ENCODE measurements at places on chromosomes 2 and 18.

- no peak for DNase-seq
These were observed 306.6 kb downstream of the SUCLG1 start for GRCh38 chr2:84152462-84152861.

GRCh38 chr2:220440731-220441130 lies 813.3 kb downstream of the SLC4A3 start:
- DNase-seq: no peak

DNA sequence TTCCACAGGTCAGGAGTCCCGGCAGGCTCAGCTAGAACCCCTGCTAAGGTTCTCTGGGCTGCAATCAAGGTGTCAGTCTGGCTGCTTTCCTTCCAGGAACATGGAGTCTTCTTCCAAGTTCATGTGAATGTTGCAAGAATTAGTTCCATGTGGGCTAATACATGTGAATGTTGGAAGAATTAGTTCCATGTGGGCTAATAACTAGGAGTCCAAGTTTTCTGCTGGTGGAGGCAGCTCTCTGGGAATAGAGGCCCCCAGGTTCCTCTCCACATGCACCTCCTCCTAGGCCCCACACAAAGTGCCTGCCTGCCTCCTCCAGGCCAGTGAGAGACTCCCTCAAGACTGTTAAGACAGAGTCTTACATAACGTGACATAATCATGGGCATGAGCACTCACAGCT lies 140.8 kb upstream of the SLC35G4 start:
- DNase-seq: no peak

DNA sequence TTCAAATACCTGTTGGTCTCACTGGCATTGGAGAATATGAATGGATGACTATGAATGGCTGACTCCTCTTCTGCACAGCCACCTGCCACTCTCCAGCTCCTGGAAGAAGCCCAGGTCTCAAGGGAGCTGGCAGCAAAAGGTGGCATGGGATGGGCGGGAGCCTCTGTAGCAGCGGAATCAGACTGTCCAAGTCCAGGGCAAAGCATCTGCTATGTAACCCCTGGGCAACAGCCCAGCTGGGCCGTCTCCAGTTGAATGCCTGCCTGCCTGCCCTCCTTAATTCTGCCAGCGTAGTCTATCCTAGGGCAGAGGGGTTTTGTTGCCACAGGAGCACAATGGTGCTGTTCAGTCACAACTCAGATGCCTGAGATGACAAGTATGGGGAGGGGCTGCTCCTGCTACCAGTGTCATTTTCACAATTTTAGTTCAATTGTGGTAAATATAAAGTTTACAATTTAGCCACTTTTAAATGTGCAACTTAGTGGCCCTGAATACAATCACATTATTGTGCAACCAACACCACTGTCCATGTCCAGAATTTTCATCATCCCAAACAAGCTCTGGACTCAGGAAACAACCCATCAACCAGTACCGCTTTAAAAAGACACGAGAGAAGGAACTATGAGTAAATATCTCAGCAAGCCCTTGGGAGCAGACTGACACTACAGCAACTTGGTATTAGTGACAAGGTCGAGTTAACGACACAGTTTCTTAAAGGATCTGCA lies 115.2 kb downstream of the MYO5B start:
- no peak for DNase-seq

DNA sequence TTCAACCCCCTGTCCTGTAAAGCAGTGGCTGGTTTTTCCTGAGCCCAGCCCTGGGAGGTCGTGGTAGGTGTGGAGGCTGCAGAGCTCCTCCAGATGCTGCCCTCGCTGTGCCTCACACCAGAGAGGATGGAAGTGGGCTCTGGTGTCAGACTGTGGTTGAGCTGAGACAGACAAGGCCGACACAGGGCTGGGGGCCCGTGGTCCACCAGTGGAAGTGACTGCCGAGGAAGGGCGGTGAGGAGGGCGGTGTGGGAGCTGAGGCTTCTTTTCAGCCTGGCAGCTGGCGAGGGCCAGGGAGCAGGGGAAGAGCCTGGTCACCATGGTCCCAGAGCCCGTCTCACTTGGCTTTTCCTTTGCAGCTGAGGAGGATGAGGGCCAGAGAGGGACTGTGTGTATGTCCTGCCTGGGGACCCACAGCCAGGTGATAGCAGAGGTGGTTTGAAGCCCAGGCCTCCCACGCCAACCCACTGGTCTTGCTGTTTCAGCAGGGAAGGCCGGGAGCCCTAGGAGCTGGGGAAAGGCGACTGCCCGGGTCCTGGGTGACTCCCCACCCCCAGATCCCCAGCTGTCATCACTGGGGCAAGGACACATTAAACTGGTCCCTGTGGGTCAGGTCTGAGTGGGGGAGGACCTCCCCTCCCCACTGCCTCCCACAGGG lies 8.5 kb downstream of the SFTPB start:
- no peak for DNase-seq

GRCh38 chr2:239279508-239280295 lies 121.1 kb downstream of the HDAC4 start:
- no peak for DNase-seq

DNA sequence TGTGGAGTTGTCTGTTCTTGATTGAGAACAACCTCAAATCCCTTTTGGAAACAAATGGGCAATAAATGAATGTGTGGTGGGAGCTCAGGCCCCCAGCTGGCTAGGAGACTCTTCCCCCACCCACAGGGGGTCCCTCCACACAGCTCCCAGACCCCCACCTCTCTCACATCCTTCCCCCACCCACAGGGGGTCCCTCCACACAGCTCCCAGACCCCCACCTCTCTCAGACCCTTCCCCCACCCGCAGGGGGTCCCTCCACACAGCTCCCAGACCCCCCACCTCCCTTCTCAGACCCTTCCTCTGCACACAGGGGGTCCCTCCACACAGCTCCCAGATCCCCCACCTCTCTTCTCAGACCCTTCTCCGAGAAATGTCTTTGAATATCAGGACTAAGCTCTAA lies 79.0 kb upstream of the CTDP1 start:
- DNase-seq: no peak

- DNase-seq: no peak
These were observed 249.2 kb downstream of the TXNL1 start for GRCh38 chr18:56389190-56389589.

DNA sequence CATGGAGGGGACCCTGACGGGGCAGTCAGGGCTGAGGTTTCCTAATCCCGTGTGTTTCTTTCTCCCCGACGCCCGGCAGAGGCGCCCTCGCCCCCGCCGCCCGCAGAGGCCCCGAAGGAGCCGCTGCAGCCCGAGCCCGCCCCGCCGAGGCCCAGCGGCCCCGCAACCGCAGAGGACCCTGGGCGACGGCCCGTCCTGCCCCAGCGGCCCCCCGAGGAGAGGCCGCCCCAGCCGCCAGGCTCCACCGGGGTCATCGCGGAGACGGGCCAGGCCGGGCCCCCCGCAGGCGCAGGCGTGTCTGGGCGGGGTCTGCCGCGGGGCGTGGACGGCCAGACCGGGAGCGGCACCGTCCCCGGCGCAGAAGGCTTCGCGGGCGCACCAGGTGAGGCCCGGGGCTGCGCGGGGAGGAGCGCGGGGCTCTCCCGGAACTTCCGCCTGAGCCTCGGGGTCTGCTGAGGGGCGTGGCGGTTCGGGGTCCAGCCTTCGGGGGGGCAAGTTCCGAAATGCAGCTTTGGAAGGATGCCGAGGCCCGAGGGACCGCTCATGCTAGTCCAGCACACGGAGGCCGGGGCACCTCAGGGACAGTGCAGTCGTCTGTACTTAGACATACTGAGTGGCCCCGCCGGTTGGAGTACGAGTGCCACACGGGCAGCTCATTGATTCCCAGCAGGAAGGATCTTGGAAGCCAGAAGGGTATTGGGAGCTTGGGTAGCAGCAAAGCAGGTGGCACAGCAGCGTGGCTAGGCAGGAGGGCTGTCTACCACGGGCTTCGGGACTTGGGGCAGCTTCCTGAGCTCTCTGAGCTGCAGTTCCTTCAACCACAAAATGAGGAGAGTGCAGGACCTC lies 60.1 kb downstream of the EMILIN2 start:
- DNase-seq: peak; percentile 34

- DNase-seq: no peak
These were observed 40.6 kb upstream of the SNED1 start for GRCh38 chr2:240957656-240958365.

DNA sequence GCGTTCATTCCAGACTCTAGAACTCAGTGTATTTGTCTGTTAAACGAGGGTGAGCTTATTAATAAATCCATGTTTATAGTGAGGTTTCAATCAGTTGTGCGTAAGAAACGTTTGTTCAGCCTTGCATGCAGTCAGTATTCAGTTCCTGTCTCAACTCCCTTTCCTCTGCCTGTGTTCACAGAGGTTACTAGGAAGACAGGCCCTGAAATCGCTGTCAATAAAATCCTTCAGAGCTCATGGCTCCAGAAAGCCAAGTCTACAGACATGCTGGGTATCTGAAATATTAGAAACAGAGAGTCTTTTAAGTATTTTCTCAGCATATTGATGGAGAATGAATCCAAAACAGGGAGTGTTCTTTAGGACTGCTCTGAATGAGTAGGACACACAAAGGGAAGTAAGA lies 75.4 kb downstream of the KLF7 start:
- DNase-seq: no peak

GRCh38 chr2:141437521-141437920 lies 693.3 kb downstream of the LRP1B start:
- DNase-seq: no peak

DNA sequence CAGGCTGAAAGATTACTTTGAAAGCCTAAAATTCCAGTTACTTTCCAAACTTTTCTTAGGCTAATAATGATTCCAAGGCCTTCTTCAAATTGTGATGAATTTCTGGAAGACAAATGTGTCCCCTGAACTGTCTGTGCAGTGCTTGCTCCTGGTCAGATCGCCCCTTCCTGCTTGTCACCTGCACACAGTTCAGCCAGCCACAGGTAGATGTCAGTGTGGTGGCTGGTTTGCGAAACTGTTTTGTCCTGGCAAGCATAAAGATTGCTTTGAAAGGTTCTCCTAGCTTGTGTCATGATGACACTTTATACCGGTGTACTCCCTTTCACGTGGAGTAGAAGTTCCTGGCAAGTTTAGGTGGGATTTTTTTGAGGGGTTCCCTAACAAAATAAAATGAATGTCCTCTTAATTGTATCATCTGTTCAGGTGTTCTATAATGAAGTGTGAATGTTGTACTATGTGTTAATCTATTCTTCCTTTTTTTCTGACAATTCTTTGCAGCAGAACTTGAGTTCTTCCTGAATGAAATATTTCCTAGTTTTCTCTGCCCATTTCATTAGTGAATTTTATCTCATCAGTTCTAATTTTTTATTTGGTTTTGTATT lies 298.8 kb downstream of the ZNF407 start:
- peak; percentile 72 for DNase-seq

GRCh38 chr2:46469116-46469515 lies 10.2 kb upstream of the TMEM247 start:
- no peak for DNase-seq

DNA sequence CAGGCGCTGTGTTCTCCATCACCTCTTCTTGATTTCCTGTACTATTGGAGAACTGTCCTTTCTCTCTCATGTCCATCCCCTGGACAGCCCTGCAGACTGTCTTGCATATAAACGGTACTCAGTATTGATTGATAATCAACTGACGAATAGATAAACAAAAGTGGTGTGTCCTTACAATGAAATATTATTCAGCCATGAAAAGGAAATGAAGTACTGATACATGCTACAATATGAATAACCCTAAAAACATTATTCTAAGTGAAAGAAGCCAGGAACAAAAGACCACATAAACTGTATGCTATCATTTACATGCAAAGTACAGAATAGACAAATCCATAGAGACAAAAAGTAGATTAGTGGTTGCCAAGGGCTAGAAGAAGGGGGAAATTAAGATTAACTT lies 77.6 kb downstream of the SDC1 start:
- DNase-seq: no peak

- DNase-seq: no peak
These were observed 28.7 kb upstream of the RTN4 start for GRCh38 chr2:55078956-55079355.

Measured in T-helper 2 cell (primary cell).